Activated naive CD4-positive, alpha-beta T cell treated with anti-CD3 and anti-CD28 coated beads, Interleukin-2, amount 50 U/mL, for 16 hours (primary cell): ENCODE measurements at places on chromosomes 1 and 21.
A peak's percentile ranks its signal among the peaks of the same experiment; 100 is the strongest.

GRCh38 chr1:2596530-2597333 lies 10.2 kb downstream of the PRXL2B start:
- DNase-seq: no peak

- DNase-seq: no peak
Observed at GRCh38 chr1:95119273-95119672, 2.1 kb downstream of the TLCD4 start.

DNA sequence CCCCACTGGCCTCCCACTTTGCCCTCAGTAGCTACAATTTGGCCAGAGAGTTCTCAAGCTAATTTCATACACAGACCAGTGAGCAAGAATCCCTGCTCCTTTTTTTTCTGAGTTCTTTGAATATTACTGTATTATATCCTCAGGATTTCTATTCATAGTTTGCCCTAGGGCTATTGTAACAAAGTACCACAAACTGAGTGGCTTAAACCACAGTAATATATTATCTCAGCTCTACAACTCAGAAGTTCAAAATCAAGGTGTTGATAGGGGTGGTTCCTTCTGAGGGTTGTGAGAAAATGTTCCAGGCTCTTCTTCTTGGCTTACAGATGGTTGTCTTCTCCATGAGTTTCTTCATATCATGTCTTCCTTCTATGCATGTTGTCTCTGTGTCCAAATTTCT lies 289.4 kb upstream of the ESRRG start:
- DNase-seq: no peak

- DNase-seq: no peak
Observed at GRCh38 chr1:243320224-243320623, 64.4 kb downstream of the SDCCAG8 start.

DNA sequence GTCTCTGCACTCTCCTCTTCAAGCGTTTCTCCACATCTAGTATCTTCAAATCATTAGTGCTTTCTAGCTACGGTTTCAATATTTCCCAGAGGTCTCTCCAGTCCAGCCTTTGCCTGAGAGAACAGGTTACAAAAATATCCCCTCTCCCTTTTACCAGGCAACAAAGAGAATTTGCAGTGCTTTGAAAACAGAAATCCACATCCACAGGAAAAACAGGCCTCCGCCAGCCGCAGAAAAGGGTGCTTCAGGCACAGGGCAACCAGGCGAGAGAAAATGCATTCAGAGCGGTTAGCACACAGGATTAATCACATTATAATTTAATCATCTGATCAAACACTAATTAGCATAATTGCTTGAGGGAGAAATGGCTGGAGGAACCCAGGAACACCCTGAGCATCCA lies 13.8 kb downstream of the DSCAM start:
- DNase-seq: no peak

GRCh38 chr1:37951783-37952624 lies 5.2 kb upstream of the INPP5B start:
- DNase-seq: no peak

DNA sequence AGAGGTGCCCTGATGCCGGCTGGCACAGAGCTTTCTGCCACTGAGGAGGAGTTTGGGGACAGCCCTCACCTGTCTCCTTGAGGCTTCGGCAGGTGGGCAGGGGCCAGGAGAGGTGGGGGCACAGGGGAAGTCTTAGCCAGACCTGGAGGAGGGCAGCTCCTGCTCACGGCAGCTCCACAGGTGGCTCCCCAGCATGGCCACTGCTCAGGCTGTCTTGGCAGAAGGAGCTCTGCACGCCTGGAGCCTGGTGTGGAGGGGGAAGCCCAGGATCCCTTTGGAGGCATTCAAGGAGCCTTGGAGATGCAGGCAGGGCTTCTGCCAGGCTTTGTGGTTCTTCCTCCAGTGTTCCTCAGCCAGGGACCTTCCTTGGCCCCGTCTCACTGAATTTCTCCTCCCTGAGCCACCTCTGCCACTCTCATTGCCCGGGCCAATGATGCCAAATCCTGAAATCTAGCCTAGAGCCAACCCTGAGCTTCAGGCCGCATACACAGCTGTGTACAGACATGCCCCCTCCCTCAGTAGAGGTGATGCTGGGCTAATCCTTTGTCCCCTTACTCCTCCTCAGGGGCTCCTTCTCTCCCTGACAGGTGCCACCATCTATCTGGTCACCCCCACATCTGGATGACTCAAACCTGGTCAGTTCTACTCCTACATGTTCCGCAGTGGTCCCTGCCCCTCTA lies 251.8 kb upstream of the VAMP3 start:
- no peak for DNase-seq

- no peak for DNase-seq
Observed at GRCh38 chr1:193118194-193118593, 3.6 kb upstream of the CDC73 start.

- no peak for DNase-seq
Observed at GRCh38 chr1:194821091-194821490, 1634.7 kb upstream of the B3GALT2 start.

- DNase-seq: no peak
Observed at GRCh38 chr21:29520171-29520570, 221.4 kb downstream of the BACH1 start.

DNA sequence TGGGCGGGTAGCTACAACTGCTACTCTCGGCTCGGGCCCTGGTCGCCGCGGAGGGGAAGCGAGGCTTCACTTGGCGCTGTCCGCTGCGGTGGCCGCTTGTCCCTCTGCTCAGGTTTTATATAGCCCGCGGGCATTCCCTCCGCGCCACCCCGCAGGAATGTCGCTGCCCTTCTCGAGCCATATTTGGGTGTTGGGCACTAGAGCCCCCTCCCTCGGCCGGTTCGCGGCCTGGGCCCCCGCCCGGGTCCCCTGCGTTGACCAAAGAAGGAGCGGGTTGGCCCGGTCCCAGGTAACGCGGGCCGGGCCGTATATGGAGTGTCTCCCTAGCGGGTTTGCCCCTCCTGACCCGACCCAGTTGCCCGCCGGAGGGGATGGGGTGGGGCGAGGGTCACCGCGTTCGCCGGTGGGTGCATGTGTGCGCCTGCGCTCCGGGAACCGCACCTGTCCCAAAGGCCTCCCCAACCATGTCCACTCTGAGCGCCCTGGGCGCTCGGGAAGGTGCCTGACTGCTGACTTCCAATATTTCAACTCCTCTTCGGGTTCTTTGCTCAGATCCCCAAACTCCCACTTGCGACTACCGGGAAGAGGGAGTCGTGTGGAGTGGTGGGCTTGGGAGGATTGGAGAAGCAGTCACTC lies at the start of gene ACTA1:
Gene ACTA1, minus strand, starts transcription at position 90 of the 636 bp plus-strand sequence. CDS start 979 bp downstream, outside the sequence.
- DNase-seq: no peak

DNA sequence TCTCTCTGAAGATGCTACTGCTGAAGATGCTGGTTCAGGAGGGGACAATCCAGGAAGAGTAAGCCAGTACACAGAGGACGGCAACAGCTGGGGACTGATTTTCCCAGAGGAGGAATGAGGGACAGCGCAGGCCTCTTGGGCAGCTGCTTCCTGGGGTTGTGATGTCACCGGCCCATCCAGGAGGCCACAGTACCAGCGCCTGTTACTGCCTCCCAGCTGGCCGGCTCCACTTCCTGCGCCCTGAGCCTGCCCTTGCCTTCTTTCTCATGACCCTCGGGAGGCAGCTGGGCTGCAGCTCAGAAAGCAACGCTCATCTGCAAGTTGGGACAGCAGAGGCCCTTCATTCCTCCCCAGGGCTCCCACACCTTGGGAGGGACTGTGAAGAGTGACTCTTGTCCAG lies 21.9 kb upstream of the ID3 start:
- DNase-seq: no peak

DNA sequence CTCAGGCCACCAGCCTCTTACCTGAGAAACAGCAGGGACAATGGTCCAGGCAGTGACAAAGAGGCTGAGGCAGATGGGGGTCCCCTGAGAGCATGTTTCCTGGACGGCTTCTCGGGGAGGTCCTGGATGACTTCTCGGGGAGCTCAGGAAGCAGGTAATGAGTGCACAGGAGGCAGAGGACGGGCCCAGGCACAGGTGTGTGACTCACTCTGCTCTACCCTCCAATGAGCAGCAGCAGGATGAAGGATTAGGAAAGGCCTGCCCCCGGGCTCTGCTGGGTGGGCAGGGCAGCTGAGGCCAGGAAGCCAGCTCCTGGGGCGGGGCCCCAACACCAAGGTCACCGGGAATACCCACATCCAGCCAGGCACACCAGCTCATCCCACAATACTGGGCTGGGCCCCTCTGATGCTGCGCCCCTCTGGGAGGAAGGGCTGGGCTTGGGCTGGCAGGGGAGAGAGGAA lies 17.2 kb upstream of the PTAFR start:
- DNase-seq: no peak

DNA sequence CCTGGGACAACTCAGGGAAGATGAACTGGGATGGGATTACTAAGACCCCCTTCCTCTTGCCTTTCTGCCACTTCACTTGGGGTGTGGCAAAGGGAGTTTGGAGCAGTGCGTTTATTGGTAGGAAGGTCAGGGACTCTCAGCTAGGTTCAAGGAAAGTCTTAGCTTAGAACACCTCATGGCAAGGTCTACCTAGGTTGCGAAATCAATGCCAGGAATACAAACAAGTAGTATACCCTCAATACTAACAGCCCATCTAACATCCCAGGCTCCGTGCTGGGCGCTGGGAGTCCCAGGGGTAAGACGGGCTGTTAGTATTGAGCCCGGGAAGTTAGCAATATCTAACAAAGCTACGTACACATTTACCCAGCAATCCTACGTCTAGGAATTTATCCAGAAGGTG lies 4.7 kb downstream of the ATP2B4 start:
- no peak for DNase-seq

GRCh38 chr1:218384581-218384993 lies 39.5 kb downstream of the TGFB2 start:
- no peak for DNase-seq

DNA sequence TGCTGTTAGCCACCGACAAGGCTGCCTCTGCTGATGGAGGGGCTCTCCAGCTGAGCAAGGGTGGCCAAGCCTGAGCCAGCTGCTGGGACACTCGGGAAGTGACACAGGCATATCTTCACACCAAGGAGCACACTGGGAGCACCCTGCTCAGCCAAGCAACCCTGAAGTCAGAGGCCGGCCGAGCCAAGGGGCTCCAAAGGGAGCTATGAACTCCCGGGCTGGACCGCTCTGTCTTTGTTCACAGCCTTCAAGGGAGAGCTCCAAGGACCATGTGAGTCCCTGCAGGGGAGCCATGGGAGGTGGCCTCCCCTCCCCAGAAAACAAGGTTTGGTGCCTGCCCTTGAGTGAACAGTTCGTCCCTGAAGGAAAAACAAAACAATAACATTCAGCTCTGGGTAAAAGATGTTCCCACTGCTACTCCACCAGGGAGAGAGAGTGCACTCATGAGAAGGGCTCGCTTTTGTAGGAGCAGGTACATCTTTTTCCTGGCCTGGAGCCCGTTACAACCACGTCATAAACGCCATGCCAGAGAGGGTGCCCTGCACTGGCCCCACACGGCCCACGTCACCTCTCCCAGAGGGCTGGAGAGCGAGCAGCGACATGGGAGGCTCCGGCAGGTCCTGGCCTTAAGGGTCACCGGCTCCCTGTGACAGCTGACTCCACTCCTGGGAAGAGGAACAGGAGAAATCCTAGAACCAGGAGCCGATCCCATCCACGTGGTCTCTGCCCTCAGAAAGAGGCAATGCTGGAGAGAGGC lies 56.3 kb upstream of the SLC25A33 start:
- no peak for DNase-seq

DNA sequence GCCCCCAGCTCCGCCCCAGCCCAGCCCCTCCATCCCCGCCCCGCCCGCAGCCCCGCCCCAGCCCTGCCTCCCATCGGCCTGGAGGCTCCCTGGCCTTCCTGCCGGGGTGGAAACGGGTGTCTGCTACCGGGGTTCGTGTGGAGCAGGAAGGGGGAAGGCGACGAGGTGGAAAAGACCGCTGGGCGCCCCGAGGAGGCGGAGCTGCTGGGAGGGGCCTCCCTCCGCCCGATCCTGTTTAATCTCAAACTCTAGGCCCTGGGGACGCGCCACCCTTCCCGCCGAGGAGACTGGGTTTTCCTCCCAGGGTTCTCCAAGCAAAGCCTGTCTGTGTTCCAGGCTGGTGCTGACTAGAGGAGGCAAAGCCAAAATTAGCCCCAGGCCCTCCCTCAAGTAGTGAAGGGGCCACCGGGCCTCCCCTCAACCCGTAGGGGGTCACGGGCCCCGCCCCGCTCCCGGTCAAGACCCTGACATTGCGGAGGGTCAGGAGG lies 16.2 kb upstream of the TTLL10 start:
- DNase-seq: peak; percentile 45

DNA sequence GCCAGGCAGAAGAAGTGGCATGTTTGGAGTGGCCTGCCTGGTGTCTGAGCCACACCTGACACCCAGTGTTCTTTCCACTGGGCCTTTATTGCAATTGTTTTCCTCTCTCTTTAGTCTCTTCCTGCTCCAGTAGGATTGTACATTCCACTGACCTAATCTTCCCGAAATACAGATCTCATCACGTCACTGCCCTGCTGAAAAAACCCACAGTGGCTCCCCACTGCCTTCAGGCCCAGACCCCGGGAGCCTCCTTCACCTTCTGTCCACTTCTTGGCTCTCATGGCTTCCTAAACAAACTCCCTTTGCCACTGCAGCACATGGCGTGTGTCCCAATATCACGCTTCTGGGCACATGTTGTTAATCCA lies 25.3 kb upstream of the ATP5PO start:
- DNase-seq: no peak

DNA sequence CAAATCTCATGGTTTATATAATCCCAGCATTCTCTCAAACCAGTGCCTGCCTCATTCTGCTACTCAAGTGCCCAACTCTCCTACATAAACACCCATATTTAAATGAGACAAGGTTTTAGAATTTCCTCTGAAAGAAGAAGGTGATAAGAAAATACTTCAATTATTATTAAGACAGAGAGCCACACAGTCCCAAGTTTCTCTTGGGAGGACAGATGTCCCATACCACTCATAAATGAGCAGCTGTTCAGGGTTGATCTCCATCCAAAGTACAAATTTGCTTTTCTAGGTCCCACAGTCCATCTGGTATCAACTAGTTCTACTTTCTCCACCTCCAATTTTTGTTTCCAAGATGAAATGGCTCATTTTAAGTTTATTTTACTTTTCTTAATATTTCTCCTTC lies 11.3 kb downstream of the DCAF8 start:
- DNase-seq: no peak

- DNase-seq: no peak
Observed at GRCh38 chr1:30916296-30916695, 7.7 kb upstream of the SDC3 start.

- no peak for DNase-seq
Observed at GRCh38 chr1:28896609-28896986, 17.8 kb upstream of the EPB41 start.

GRCh38 chr1:29240986-29241385 lies 4.7 kb downstream of the PTPRU start:
- no peak for DNase-seq

DNA sequence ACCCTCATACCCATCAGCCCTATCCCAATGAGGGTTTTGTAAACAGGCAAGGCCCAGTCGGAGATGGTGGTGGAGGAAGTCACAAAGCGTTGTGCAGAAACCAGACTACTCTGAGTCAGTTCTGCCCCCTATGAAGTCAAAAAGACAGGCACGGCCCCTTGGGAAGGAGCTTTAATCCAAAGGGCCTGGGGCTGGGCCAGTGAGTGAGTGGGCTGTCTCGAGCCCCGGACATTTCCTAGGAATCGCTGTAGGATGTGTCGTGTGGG lies 442 bp upstream of the AHCYL1 start:
- DNase-seq: no peak
